ENCODE measurements at places on chromosomes 4 and X.

GRCh38 chr4:123361195-123361861 lies 35.3 kb upstream of the SPRY1 start:
- no peak for DNase-seq

DNA sequence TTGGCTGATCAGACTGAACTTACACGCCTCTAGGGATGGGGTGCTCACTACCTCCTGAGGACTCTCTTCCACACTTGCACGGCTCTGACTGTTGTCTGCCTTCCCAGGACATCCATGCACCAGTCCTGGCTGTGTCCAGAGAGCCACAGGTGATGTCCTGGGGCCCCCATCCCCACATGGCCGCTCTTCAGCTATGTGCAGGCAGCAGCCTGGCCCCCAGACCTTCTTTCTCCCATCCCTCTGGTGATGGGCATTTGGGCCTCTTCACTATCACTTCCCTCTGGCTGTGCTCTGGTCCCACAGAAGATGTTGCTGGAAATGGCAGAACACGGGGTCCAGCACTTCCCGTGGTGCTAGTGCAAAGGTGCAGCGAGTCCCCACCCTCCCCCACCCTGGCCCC lies 40.9 kb upstream of the HMX1 start:
- DNase-seq, result no peak

- no peak for DNase-seq
These were observed 29.4 kb upstream of the KLHL2 start for GRCh38 chr4:165177725-165178666.

DNA sequence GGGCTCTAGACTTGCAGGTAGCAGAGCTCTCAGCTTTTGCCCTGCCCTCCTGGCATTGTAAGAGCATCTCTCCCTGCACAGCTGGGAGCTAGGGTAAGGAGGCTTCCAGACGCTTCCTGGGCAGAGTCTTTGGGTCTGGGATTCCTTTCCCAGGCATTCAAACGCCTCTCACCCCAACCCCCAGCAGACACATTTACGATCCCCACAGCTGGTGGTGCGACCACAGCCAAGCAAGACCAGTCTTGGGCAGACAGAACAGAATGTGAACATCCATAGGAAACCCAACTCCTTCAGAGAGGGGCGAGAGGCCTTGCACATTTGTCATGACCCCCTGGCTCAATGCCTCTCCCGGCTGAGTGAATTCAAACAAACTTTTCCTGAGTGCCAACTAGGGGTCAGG lies 38.1 kb upstream of the CD99L2 start:
- DNase-seq, result no peak

GRCh38 chr4:77232653-77233052 lies 75.6 kb downstream of the CCNG2 start:
- DNase-seq, result no peak

Measured in HEK293T (cell line).